ENCODE measurements at places on chromosomes 1 and 21. TPM values are rescaled to one million over a fixed set of nuclear protein-coding genes. Genes with fewer than 3 reads are reported as not detected.

The ATP1A4 gene
- total RNA-seq = not detected

The CGN gene
- total RNA-seq = not detected

The HPDL gene
- 3.7 TPM for total RNA-seq

The MYOC gene
- not detected for total RNA-seq

The CRYAA gene
- not detected for total RNA-seq

Data from subcutaneous preadipocyte (primary cell).